ENCODE measurements at places on chromosomes 11 and 22.

- DNase-seq = no peak
Observed at GRCh38 chr11:92626624-92627023, 342.8 kb upstream of the MTNR1B start.

DNA sequence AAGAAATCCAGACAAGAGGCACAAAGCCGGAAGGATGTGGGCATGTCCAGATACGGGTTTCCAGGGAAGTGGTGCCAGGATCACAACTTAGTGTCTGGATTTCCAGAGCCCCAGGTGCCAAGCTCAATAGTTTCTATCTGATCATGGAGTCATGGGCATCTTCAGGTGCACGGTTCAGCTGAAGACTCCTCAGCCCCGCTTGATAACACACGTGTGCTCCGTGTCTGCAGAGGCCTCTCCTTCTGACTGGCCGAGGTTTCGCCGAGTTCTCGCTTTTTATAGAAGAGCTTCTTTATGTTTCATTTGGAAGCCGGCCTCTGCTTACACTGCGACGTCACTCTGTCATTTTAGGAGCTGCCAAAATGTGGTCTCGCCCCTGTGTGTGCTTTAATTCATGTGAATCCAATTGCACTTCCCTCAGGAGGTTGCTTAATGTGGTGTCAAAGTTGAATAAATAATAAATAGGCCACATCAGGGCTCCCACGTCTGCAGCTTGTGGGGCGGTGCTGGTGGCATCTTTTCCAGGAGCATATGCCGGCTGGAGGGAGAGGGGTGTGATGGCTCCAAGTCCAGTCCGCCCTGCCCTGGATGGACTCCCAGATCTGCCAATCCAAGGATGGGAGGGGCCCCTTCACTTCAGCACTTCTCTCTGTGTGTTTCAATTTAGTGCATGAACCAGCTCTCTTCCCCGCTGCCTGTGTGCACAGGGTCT lies 1410.8 kb downstream of the TBC1D22A start:
- no peak for DNase-seq

DNA sequence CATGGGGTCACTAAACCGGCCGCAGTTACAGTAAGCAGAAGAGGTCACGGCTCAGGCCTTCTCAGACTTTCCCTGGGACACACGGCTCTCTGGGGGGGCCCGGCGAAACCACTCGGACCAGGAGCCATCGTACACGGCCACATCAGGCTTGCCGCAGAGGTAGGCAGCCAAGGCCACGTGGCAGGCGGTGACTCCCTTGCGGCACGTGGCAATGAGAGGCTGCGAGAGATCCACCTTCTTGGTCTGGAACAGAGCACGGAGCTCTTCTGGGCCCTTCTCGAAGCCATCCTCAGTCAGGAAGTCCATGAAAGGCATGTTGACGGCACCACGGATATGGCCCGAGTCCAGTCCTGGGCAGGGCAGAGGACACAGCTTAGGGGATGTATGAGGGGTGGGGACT lies 8.3 kb downstream of the TST start:
- DNase-seq = no peak

DNA sequence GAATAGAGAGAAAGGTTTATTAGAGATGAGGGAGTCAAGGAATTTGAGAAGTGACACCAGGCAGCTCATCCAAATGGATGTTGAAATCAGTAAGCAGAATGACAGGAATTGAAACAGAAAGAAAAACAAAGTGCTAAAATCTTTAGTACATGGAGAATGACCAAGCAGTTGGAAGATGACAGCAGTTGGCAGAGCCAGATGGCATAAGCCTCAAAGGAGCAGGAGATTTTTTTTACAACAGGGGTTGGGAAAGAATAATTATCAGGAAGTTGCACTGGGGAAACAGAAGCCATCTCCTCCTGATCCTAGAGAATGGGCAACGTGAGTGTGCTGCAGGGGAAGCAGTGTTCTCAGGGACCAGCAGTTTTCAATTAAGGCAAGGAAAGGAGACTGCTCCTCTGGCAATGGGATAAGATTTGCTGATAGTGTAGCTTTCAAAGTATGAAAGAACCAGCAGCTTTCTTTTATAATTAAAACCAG lies 28.9 kb downstream of the RAB39A start:
- DNase-seq = no peak
